ENCODE measurements at places on chromosomes 12 and 14.

DNA sequence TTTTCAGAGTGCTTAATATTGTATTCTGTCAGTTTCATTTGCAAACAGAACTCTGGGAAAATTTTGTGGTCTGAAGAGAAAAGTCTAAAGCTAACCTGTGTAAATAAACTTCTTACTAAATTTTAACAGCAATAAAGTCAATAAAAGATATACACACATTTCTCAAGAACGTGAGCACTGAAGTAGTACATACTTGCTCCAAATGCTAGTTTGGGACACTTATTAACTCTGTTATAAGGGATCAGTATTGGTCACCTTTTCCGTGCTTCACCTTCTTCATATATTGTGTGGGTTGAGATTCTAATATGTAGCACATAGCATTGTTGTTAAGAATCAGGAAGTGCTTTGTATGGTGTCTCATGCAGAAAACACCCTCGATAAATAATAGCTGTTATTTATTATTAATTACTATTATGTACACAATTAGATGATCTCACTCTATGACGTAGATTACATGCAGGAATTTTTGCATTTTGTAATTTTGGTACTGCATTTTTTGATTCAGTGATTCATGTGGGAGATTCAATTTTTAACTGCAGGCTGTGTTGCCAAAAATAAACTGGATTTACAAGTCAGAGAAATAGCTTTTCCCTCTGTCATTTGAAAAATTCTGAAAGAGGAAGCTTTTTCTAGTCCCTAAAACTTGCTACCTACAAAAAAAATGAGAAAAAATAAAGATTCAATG lies 300.9 kb downstream of the ACSS3 start:
- no peak for DNase-seq

GRCh38 chr12:64608901-64609535 lies 1.3 kb upstream of the RASSF3 start:
- DNase-seq, result no peak

GRCh38 chr14:99603471-99604277 lies at the start of gene CCDC85C:
Gene CCDC85C, minus strand, starts transcription at chr14:99604207. Its CDS starts 248 bp downstream, at chr14:99603959.
- no peak for DNase-seq

DNA sequence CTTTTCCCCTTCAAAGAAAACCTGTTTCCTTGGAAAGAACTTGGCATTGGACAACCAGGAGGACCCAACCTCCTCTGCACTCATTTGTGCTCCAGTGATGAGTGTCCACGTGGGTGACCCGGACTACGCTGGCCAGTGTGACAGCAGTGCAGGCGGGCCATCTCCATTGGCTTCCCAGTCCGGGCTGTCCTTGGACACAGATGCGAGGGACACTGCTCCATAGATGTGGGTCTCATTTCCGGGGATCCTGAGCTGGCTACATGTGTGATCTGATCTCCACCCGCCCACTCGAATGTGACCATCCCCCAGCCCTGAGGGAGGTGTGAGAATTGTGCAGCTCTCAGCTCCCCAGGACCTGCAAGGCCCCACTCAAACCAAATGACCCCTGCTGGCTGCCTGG lies 836.6 kb upstream of the TMEM132C start:
- DNase-seq, result no peak

DNA sequence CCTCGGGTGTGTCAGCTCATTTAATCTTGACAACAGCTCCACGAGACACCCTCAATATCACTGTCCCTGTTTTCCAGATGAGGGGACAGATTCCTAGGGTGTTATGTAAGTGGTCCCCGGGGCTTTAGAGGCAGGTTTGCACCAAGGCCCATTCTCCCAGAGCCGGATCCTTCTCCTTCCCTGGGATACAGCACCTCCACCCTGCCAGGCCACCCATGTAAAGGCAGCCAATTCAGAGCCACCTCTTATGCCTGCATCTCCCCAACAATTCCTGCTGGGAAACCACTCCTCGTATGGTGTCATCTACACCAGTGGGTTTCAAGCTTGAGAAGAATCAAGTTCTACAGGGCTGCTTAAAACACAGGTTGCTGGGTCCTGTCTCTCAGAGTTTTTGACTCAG lies 4.1 kb upstream of the CYP46A1 start:
- no peak for DNase-seq

DNA sequence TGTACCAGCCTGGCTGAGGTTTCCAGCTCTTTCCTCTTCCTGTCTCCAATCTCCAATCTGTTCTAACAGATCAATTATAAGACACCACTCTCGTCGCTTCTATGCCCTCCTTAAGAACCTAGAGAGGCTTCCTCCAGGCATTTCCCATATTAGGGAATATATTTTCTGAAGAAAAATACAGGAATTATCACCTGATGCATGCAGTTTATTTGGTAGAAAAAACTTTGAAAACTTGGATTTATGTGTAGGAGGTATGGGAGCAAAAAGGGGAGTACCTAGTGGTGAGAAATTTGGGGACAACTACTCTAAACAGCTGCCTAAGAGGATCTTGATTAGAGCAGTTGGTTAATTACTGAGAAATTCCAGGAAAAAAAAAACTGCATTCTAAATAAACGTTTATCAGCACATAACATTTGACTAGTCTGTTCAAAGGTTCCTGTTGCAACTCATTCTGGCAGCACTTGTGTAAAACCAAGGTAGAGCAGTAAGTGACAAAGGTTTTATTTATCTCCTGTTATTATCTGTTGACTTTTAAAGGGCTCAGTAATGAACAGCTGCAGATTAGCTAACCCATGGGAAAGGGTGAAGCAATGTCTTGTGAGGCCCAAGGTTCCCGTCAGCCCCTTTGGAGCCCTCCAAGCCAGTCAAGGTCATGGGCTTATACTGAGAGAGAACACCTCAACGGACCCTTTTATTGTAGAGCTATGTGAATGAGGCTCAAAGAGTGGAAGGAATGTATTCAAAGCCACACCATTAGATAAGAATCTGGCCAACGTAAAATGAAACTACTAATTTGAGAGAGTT lies 36.4 kb upstream of the NR1H4 start:
- no peak for DNase-seq
